ENCODE measurements at places on chromosomes 3 and 15. TPM values are rescaled to one million over a fixed set of nuclear protein-coding genes. Genes with fewer than 3 reads are reported as not detected.

Gene STAB1
- 37.3 TPM for polyA plus RNA-seq

Gene ARPP19
- 64.8 TPM for polyA plus RNA-seq

GRCh38 chr3:111761309-111761795 lies 97.7 kb upstream of the PHLDB2 start:
- no peak for DNase-seq

DNA sequence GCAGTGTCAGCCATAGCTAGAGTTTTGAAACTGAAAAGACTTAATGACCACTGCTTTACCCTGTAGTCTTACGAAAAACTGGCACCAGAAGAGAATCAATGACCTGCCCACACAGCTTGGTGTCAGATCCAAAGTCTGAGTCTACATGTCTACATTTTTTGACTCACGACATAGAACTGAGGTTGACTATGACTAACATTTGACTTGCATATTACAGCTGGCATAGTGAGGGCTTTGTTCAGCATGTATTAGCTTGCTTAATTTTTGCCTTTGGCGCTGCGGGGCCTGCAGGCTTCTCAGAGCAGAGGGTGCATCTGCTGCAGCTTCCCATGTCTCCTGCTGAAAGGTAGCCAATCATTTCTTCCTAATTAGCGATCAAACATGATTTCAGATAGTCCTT lies 167.0 kb downstream of the EBLN2 start:
- DNase-seq, result no peak

DNA sequence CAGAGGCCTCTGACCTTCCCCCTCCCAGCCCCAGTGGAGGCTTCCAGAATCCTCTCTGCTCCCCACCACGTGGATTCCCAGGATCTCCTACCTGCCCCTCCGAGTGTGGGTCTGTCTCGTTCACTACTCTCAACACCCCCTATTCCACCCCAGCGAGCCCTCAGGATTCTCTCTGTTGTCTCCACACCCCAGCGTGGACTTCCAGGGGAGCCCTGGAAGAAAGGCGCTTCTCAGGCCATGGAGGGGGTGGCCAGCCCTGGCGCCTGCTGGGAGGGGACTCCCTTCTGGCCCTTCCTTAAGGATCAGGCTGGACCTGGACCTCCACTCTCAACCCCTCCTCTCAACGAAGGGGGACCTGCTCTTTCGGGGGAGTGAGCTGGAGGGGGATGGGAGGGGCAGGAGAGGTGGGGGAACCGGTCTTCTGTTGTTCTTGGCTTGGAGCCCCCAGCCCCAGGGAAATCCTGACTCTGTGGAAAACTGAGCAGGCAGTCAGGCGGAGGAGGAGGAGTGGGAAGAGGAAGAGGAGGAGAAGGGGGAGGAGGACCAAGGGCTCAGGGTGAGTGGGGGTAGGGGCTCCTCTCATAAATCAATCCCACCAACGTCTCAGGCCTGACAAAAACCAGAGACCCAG lies 32.9 kb downstream of the EPHB3 start:
- DNase-seq, result no peak

DNA sequence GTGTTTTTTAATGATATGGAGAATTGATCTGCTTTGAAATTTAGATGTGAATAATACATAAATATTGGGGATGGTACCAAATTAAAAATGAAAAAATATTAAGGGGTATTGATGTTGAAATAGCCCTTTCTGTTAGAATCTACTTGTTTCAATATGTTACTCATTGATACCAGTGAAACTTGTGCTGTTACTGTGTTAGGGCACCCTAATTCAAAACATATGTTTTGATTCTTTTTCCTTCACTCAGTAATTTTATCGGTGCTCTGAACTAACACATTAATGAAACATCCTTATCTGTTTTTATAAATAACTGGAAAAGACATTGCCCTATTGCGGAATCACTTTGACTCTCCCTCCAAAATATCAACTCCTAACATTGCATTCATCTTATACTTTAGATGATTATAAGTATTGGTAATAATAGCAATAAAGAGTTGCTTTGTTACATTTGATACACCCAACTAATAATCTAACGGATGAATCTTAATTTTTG lies 52.0 kb upstream of the CCNB2 start:
- no peak for DNase-seq

- DNase-seq, result no peak
These were observed 53.0 kb downstream of the ZNF148 start for GRCh38 chr3:125322166-125322565.

Gene DVL3
- 85.7 TPM for polyA plus RNA-seq

DNA sequence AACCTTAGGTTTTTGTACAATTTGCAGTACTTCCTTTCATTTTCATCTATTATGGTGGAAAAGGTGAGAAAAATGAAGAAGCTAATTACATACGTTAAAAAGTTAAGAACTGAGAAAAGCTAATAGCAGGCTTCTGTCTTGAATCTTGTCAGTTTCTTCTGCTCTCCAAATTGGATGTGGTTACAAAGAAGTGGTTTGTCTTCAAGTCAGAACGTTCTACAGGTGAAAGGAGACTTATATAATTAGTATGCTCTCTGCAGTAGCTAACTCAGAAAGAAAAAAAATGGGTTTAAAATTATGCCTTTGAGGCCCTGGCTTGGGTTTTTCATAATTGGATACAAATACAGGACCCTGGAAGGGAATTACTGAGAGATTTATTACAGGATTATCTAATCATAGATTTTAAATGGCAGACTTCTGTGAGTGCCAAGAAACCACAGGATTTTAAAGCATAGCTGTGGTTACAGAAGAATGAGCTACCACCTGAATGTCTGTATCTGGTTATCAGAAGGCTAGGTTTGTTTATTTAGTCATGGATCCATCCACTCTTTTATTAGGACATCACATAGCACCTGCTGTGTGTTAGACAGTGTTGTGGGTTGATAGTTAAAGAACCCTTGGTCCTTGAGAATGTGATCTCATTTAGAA lies 528.1 kb upstream of the MCTP2 start:
- DNase-seq, result no peak

GRCh38 chr3:38170722-38171121 lies 5.4 kb downstream of the OXSR1 start:
- no peak for DNase-seq

Gene ZMYND10
- 1.1 TPM for polyA plus RNA-seq

GRCh38 chr3:52820736-52821135 lies 9.7 kb downstream of the ITIH4 start:
- DNase-seq, result no peak

DNA sequence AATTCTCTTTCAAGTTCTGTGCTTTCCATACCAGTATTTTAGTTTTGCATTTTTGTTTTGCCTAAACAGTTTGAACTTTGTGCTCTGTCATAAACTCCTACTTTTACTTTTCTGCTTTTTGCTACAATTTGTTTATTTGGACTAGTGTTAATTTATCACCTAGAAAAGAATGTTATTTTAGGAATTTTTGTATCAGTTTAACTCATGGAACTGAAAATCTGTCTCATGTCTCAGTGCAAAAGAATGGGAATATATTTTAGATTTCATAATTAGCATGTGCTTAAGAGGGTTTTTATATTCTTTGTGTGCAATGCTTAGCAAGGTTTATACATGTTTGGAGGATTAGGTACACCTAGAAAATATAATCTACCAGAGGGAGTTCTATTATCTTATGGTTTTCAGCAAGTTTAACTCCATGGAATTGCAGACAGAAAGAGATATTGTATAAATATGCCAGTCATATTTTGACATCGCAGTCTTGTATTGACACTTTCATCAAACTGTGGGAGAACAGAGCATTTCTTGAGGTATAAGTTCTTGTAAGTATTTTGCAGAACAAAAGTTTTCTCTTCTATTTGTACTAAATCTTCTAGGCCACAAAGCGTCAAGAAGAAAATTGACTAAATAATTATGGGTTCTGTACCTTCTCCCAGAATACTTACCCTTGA lies 409.9 kb downstream of the RBMS3 start:
- DNase-seq, result no peak

GRCh38 chr15:65266469-65266868 lies 20.2 kb downstream of the PARP16 start:
- DNase-seq, result no peak

DNA sequence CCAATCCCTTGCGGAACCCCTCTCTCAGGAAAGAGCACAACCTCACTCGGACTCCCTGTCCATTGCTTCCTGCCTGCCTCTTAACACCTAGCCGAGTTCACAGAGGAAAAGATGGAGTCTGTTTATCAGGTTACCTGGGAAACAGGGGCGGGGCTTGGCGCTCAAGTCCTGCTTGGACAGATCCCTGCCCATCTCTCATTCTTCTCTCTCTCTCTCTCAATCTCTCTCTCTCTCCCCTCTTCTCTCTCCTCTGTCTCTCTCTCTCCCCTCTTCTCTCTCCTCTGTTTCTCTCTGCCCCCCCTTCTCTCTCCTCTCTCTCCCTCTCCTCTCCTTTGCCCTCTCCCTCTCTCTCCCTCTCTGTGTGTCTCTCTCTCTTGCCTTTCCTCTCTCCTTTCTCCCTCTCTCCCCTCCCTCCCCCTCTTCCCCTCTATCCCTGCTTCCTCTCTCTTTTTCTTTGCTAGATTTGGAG lies at the start of gene EFHB:
TSS of gene EFHB (minus strand) at position 120 of the 469 bp plus-strand sequence. CDS start 199 bp downstream, outside the sequence.
- DNase-seq, result no peak

DNA sequence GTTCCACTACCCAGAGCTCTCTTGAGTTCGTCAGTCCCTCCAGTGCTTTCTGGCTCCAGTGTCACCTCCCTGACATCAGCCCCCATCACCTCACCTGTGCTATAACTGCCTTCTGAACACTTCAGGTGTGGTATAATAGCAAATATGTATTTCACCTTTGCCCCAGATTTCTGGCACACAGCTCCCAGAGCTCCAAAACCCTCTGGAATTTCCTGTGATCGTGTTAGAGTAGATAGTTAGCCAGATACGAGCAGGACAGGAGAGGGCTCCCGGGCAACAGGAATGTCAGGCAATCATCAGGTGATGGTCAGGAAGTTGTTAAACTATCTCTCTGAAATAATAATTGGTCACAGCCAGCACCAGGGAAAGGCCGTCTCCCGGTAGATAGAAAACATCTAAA lies 22.6 kb upstream of the LIMD1 start:
- no peak for DNase-seq

DNA sequence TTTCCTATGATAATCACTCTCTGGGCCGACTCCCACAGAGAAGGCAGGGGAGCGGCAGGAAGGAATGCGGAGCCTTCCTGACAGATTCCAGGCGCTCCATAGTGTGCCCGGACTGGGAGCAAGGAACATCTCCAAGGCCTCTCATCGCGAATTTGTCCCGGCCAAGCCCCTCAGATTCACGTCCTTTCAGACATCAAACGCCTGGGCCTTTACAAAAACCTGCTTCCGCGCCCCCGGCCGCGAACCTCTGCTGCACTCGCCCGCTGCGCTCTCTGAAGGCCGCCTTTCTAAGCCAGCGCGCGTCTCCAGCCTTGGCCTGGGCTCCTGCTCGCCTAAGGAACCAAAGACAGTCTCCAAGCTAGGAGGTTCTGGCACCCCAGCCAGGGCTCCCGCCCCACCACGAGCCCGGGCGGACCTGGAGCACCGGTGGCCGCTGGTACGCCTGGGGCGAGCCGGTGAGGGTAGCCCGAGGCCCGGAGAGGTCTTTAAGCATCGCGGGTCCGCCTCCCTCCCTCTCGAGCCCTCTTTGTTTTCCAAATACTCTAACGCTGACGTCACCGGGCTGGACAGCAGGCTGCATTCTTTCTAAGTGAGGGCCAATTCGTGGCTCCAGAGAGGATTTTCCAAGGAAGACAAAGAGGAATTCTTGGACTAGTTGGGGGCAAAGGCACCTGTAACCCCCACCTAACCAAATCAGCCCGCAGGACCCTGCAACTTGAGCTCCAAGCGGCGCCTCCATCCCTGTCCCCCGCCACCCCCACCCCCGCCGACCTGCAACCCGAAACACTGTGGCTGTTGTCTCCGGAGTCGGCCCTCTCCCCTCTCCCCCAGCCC lies 759 bp downstream of the AMOTL2 start:
- peak; percentile 78 for DNase-seq

Gene CDHR4
- polyA plus RNA-seq, result 0.25 TPM

DNA sequence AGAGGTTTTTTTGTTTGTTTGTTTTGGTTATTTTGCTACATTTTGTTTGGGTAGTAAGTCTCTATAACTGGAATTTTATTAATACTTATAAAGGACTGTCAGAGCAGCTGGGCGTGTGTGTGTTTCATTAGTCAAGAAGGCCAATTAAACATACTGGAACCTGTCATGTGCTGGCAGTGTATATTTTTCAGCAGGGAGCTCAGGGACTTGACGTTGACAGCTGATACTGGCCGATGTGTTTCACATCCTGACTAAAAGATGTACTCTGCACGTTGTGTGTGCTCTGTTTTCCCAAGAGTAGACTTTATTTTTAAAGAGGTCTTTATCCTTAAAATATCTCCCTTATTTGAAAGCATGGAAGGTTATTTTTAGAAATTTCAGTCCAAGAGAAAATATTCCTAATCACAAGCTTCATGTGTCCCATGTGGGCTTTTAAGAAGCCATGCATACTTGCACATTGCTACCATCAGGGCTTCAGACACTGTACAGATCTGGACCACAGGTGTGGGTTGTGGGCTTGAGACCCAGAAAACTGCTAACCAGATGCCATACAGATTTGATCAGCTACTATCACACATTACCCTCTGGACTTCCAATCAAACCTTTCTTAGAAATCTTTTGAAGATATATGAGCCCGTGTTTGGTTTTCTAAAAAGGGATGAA lies 135.9 kb downstream of the FEZF2 start:
- DNase-seq, result no peak

- DNase-seq, result no peak
These were observed 94.3 kb downstream of the XRN1 start for GRCh38 chr3:142353571-142353970.

- no peak for DNase-seq
These were observed 73.1 kb upstream of the PIAS1 start for GRCh38 chr15:67980773-67981685.

- DNase-seq, result no peak
These were observed 427.0 kb downstream of the NTRK3 start for GRCh38 chr15:87829332-87830050.

- no peak for DNase-seq
These were observed 22.1 kb downstream of the UBA5 start for GRCh38 chr3:132682201-132682600.

GRCh38 chr3:194181612-194182529 lies 45.9 kb downstream of the HES1 start:
- no peak for DNase-seq

Gene MESP2
- 0.35 TPM for polyA plus RNA-seq

Gene CHRM5
- not detected for polyA plus RNA-seq
